ENCODE measurements at places on chromosomes 4 and X.

DNA sequence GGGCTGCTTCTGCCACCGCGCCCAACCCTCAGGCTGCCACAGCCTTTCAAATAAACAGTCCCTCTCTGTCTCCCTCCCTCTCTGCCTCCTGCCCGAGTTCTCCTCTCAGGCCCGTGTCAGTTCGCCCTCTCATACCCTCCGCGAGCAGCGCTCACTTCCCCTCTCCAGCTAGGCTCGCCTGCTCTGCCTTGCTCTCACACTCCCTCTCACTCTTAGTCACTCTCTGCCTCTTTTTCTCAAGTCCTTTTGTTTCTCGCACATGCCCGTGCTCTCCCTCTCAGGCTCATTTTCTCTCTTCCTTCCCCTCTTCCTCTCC is 3.2 kb downstream of the EFNB1 start:
- no peak for DNase-seq

DNA sequence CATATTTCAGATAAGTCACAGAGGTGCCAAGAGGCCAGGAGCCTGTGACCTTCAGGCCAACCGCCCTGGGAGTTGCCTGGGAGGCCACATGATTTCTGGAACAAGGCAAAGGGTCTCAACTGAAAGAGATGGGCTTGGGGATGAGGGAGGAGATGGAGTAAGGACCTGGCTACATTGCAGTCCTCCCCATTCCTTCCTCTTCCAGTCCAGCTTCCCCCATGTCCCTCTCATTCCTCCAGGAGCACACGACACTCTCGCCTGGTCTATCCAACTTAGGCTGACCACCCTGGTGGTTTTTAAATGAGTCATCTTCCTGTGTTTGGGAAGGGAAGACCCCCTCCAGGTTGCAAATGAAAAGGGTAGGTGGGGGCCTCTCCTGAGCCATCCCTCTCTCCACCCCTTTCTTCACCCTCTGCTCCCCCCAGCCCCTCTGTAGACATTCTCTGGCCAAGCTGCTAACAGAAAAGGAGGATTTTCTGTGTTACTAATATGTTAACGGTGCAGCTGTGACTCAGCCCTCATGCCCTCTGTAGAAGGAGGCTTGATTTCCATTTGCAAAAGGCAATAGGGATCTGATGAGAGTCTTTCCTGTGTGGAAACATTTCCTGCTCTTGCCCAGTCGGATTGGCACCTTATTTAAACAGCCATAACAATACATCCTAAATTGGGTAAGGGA is 79.2 kb downstream of the RTL5 start:
- DNase-seq: no peak

- DNase-seq: no peak
Measured at GRCh38 chr4:101807351-101807750, 16.8 kb downstream of the BANK1 start.

GRCh38 chr4:15926486-15926885 is 12.1 kb downstream of the FGFBP1 start:
- DNase-seq: no peak

DNA sequence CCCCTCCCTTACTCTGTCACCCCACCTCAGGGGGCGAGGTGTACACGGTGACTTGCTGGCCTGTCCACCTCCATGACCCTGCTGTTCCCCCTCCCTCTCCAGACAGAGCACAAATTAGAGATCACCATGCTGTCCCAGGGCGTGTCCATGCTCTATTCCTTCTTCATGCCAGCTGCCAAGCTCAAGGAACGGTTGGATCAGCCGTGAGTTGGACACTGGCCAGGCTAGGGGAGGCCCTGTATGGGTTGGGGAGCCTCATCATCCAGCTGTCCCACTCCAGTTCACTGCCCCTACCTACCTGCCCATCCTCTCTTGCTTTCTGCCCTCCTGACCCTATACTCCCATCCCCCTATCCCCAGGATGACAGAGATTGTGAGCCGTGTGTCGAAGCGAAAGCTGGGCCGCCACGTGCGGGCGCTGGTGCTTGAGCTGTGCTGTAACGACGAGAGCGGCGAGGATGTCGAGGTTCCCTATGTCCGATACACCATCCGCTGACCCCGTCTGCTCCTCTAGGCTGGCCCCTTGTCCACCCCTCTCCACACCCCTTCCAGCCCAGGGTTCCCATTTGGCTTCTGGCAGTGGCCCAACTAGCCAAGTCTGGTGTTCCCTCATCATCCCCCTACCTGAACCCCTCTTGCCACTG is 3.9 kb upstream of the CDK16 start:
- DNase-seq: no peak

DNA sequence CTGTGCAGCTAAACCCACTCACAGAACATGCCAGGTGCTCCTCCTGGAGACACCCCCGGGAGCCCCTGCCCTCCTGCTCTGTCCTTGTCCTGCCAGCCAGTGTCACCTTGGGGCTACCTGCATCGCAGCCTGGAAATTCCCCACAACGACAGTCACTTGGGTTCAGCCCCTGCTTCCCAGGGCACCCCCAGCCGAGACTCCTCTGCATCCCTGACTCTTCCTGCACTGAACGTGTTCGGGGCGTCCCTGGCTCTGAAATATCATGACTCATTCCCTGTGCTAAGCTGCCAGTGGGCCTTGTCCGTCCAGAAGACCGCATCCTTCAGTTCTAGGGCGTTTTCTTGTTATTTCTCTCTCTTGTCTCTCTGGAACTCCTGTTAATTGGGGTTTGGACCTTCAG is 5.8 kb downstream of the CFAP99 start:
- DNase-seq: no peak
